ENCODE measurements at places on chromosomes 3 and 15.

- no peak for DNase-seq
These were observed 21.5 kb downstream of the FAM43A start for GRCh38 chr3:194707147-194707540.

DNA sequence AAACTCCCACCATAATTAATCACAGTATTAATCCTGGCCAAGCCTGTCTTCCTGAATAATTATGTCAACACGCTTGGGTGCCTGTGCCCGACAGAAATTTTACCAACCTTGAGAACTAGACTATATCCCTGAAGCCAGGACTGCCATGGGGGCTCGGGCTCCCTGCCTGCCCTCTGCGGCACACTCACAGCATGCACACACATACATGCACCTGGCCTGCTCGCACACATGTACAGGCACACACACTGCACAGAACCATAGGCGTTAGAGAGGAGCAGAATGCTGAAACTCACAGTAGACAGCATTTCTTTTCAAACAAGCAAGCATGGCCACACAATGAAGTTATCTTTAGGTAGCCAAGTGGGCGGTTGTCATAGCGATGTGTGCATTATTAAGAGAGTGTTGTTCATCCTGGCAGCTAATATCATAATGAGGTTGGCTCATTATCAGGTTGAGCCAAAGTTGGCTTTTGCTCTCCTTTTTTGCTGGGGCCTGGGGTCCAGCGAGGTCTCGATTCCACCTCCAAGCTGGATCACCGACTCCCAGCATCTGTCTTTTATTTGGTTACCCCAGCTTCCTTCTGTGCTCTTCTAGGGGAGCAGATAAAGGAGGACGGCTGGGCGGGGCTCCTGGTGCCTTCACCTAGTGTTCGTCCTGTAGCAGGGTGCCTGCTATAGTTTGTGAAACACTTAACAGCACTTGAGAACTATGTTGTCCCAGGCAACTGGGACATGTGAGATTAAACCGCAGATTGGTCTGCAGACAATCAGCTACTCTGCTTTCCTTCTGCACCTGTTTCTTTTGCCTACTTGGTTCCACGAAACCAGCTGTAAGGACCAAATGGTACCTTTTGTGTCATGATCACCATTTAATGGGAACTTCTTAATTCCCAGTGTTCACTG is 91.4 kb downstream of the ZNF621 start:
- peak; percentile 37 for DNase-seq

GRCh38 chr15:70054884-70055387 is 42.8 kb downstream of the TLE3 start:
- no peak for DNase-seq

GRCh38 chr3:36937492-36937891 is 7.4 kb downstream of the TRANK1 start:
- no peak for DNase-seq

DNA sequence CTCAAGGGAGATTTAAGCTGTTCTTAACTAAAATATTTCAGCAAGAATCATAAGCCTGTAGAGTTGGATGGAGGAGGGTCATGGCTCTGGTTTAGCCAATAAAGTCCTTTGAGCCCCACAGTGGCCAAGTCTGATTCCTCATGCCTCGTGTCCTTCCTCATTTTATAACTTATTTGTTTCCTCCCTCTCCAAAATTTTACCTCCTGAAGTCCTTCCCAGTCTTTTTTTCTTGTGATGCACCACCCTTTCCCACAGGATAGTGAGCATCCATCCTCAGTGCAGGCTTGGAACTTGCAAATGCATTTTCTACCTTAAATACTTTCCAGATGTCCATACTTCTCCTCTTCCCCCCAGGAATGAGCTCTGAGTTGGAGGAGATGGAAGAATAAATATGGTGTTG is 162.7 kb upstream of the AGTR1 start:
- DNase-seq = no peak

DNA sequence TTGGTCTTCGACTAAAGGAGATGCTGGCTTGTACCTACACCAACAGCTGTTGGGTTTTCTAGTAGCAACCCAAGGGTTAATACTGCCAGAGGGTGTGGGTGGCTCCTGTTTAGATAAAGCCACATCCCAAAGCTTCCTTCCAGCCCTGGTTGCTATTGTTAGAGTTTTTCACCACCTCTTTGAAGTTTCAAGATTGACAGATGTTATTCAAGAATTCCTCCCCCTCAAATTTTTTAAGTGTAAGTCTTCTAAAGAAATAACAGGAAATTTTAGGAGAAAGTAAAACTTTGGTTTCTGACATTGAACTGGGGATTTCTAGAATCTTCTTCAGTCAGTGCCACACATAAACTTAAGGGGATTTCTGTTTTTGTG is 60.9 kb downstream of the TGFBR2 start:
- DNase-seq = no peak

DNA sequence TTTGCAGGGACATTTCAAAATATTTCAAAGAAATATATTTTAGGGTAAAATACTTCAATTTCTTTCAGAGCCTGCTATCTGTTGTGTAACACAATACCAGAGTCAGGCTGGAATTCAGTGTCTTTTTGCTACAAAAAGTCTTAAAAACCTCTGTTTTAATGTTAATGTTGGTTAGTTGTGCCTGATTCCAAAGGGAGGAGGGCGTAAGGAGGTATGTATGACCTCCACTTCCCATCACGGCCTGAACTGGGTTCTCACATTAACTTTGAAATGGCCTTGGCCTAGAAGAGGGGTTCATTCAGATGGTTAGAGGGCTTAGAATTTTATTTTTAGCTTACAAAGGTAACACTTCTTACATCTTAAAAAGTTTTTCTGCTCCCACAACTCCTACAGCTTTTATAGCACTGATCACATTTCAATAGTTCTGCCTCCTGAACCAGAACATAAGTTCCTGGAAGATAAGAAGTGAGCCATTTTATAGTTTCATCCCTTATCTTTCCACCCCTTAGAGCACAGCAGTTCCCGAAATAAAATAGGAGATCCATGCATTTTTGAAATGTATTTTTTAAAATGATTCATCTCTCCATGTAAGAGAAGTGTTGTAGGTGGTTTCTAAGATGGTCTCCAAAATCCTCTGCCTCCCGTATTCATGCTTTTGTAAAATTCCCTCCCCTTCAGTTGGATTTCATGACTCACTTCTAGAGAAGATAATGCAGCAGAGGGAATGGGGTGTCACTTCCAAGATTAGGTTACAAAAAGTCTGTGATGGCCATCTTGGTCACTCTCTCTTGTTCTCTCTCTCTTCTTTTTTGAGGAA is 543.1 kb upstream of the NECTIN3 start:
- no peak for DNase-seq

- DNase-seq = no peak
These were observed 85.9 kb upstream of the ABHD2 start for GRCh38 chr15:89002281-89002761.

DNA sequence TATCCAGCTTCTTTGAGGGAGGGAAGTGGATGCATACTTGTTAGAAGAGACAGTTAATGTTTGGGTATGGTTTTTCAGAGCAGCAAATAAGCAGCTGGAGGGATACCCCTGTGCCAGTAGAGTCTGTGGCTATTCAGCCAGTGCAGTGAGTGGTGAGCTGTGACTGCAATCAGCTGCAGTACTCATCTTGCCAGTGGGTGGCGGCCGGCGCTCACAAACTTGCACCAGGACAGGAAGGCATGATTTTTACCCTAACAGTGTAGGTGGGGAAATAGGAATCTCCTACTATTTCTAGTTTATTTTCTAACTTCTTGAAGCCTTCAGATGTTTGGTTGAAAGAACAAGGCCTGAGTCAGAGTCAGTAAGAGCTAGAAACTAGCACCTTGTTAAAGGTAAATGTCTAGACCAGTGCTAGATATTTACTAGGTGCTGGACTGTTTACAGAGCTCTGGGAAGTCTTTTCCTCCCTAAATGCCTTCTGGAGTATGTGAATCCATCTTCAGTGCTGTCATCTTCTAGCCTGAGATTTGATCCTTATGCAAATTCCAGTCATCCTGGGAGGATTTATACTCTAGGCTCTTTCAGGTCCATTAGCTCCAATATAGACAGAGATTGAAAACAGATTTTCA is 23.6 kb downstream of the TIMP4 start:
- DNase-seq = no peak

DNA sequence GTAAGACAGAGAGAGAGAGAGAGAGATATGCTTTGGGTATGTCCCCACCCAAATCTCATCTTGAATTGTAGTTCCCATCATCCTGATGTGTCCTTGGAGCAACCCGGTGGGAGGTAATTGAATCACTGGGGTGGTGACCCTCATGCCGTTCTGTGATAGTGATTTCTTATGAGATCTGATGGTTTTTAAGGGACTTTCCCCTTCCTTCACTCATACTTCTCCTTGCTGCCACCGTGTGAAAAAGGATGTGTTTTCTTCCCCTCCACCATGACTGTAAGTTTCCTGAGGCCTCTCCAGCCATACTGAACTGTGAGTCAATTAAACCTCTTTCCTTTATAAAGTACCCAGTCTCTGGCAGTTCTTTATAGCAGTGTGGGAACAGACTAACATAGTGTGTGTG is 60.3 kb downstream of the EOMES start:
- no peak for DNase-seq

DNA sequence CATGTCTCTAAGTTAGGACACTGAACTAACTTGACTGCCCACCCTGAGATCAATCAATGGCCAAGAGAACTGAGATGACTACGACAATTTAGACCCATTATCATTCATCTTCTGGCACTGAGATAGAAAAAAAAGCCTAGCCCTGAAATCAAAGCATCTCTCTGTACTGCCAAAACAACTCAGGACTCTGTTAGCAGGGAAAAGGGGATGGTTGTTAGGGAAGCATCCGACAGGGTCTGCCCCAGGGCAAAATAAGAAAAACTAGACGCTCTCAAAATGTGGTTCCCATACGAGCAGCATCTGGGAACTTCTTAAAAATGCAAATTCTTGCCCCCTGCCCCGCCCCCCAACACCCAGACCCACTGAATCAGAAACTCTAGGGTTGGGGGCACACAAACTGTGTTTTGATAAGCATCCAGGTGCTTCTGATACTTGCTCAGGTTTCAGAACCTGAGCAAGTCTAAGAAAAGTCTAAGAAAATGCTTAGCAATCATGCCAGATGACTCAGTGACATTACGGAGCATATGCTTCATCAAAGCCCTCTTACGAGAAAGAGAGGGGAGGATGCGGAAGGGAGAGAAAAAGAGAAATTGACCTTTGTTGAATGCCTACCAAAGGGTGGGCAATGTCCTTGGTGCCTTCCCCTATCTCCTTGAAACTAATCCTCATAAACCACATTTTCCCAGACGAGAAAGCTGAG is 172.8 kb upstream of the HES1 start:
- no peak for DNase-seq

DNA sequence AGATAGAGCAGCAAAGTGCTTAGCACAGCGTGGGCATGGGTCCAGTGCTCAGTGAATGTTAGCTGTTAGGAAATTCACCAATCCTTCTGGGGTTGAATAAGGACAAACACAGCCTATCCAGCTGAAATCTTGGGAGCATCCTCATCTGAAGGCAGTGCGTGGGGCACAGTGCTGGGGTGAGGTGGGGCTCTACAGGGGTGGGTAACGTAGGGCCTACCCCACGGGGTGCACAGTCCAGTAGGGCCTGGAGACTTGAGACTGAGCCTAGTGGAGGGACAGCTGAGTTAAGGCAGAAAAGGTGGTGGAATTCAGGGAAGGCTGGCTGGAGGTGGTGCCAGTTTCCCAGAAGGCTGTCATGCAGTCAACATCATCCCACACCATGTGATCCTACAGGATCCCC is 73.0 kb downstream of the ISG20 start:
- no peak for DNase-seq

- DNase-seq = no peak
These were observed 108.3 kb downstream of the TFDP2 start for GRCh38 chr3:142040941-142041491.

GRCh38 chr3:94303897-94304296 is 241.0 kb downstream of the NSUN3 start:
- DNase-seq = no peak

- no peak for DNase-seq
These were observed 16.7 kb upstream of the TBL1XR1 start for GRCh38 chr3:177213801-177214535.

- no peak for DNase-seq
These were observed 26.2 kb downstream of the FAM43A start for GRCh38 chr3:194711913-194712312.

DNA sequence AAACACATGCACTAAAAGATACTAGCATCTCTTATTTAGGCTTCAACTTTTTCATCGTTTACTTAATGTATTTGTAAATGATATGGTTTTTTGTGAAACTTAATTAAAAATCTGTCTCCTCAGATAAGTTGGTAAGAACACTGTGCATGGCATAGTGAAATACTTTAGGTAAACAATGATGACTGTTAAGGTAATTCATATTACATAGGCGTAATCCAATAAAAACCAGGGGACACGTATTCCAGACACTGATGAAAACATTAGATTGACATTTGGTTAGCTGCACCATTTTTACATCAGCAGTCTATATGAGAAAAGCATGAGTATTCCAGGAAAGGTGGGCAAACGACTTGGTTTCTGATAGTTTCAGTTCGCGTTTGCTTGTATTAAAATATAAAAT is 170.0 kb downstream of the MBNL1 start:
- no peak for DNase-seq

- no peak for DNase-seq
These were observed 158.6 kb upstream of the LMCD1 start for GRCh38 chr3:8343058-8343457.

- DNase-seq = no peak
These were observed 961.7 kb downstream of the FHIT start for GRCh38 chr3:60289341-60290121.

DNA sequence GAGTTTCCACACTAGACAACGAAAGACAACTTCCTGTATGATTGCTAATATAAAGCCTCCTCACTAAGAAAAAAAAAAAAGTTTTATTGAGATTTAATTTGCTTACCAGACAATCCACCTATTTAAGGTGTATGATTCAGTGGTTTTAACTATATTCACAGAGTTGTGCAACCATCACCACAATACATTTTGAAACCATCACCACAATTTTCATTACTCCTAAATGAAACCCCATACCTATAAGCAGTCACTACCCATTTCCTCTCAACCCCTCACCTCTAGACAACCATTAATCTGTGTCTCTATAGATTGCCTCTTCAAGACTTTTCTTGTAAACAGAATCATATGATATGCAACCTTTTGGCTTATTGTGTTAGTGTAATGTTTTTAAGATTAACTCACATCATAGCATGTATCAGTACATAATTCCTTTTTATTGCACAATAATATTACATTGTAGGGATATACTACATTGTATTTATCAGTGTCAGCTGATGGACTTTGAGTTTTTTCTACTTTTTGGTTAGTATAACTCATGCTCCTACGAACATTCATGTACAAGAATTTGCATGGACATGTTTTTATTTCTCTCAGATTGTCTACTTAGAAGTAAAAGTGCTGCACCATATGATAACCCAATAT is 339.7 kb downstream of the NLGN1 start:
- no peak for DNase-seq

DNA sequence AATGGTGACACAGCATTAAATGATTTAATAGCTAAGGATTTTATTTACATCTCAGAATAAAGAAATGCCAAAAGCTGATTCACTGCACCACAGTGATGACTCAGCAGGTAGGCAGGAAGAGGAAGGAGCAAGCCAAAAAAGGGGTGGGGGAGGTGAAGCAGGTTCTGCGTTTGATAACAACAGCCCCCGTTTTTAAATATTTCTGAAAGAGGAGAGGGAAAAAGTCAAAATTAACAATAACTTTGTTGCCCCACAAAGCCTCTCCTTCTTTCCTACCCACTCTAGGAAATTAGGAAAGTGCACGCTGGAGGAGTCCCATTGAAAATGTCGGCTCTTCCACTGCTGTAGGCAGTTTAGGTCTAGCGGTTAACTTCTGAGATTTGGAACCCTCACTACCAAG is 9.9 kb upstream of the CCDC54 start:
- DNase-seq = no peak

GRCh38 chr3:63043631-63044030 is 168.4 kb upstream of the CADPS start:
- no peak for DNase-seq
